Astrocyte (in vitro differentiated cells and primary cell): ENCODE measurements at places on chromosomes 6 and 20.
A peak's percentile ranks its signal among the peaks of the same experiment; 100 is the strongest.

- H3K4me1 ChIP-seq: peaks cover 24% of the 10 kb centered on the region
- no peaks in the 10 kb centered on the region for H3K27me3 ChIP-seq
- peaks cover 25% of the 10 kb centered on the region for H3K36me3 ChIP-seq
- no peak overlapping the region for H3K27ac ChIP-seq
- H3K4me3 ChIP-seq: no peak overlapping the region
These were observed 183.2 kb downstream of the HIVEP2 start for GRCh38 chr6:142761756-142762155.

DNA sequence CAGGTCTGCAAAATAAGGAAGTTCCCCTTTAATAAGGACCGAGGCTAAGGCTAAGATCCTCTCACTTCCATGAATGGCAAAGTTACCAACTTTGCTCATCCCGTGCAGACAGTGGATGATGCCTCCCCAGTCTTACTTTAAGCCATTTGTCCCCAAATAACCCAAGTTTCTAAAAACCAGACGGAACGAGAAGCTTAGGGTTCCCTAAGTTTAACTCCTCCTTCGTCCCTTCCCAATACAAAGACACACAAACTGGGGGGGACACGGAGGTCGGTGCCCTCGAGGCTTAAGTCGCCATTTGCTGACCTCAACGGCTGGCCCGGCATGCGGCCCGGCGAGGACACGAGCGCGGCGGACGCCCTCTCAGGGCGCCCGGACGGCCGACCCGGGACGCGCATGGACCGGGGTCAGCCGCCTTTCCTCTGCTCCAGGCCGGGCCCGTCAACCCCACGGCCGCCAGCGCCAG lies 527 bp downstream of the FBXO30 start:
- peak; percentile 34 for DNase-seq
- no peaks in the 10 kb centered on the region for H3K36me3 ChIP-seq
- H3K4me3 ChIP-seq: peak overlapping the region; percentile 95
- H3K27me3 ChIP-seq: no peaks in the 10 kb centered on the region
- H3K27ac ChIP-seq: peak overlapping the region; percentile 91

- H3K27ac ChIP-seq: peak overlapping the region; percentile 44
- peak; percentile 81 for DNase-seq
- H3K4me1 ChIP-seq: peaks cover 22% of the 10 kb centered on the region
These were observed 6.7 kb downstream of the RWDD2A start for GRCh38 chr6:83199863-83200225.

- H3K27ac ChIP-seq: no peak overlapping the region
- DNase-seq: no peak
- H3K27me3 ChIP-seq: peaks cover 4% of the 10 kb centered on the region
- H3K36me3 ChIP-seq: no peaks in the 10 kb centered on the region
These were observed 52.0 kb upstream of the PRELID3B start for GRCh38 chr20:59094576-59094975.

GRCh38 chr6:5566718-5567117 lies 305.4 kb downstream of the FARS2 start:
- H3K27me3 ChIP-seq: no peaks in the 10 kb centered on the region
- H3K36me3 ChIP-seq: no peaks in the 10 kb centered on the region
- no peak overlapping the region for H3K4me3 ChIP-seq
- H3K4me1 ChIP-seq: no peaks in the 10 kb centered on the region

DNA sequence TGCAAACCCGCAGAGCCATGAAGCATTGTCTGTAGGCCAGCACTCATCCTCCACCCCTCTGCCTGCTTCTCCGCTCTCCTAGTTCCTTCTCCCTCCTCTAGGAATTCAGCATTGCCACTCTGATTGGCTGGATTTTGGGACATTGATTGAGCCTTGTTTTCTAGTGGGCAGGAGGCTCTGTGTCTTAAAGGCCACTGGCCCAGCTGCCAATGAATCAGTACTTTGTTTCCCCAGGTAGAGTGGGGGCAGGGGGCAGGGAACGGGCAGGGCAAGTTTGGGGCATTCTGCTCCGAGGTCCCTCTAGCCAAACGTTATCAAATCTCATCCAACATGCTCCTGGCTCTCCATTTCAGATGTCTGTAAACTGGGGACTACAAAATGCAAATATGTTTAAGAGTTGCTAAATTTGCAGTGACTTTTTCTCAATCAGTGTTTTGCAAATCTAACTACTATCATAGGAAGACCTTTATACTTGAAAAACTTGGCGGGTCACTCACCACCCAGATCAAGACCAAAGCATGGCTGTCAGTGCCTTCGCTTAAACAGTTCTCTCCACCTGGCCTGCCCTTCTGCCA lies 10.4 kb upstream of the BPI start:
- no peaks in the 10 kb centered on the region for H3K36me3 ChIP-seq
- no peak overlapping the region for H3K27ac ChIP-seq
- no peak overlapping the region for H3K4me3 ChIP-seq
- peak; percentile 25 for DNase-seq
- H3K4me1 ChIP-seq: peaks cover 7% of the 10 kb centered on the region

DNA sequence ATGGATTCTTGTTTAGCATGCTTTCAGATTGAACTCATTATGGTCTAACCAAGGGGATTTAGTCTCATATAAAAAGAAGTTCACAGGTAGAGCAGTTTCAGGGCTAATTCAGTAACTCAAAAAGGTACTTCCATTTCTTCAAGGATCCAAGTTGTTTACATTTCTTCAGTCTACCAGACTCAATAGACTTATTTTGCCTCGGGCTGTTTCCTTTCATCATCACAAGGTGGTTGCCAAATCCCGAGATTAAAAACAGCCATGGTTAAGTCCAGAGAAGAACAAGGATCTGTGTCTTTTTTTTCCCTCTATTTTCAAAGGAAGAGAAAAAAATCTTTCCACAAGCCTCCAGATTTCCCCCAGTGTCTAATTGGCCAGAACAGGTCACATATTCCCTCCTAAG lies 69.8 kb upstream of the SNX9 start:
- H3K36me3 ChIP-seq: no peaks in the 10 kb centered on the region
- no peaks in the 10 kb centered on the region for H3K27me3 ChIP-seq
- H3K27ac ChIP-seq: no peak overlapping the region
- no peak overlapping the region for H3K4me3 ChIP-seq
- peaks cover 3% of the 10 kb centered on the region for H3K4me1 ChIP-seq

- H3K27me3 ChIP-seq: peaks cover 30% of the 10 kb centered on the region
- H3K27ac ChIP-seq: no peak overlapping the region
- H3K36me3 ChIP-seq: no peaks in the 10 kb centered on the region
These were observed 198.2 kb upstream of the KCNG1 start for GRCh38 chr20:51221103-51221502.

GRCh38 chr20:54794110-54794509 lies 318.7 kb downstream of the DOK5 start:
- no peak for DNase-seq
- no peak overlapping the region for H3K4me3 ChIP-seq
- H3K4me1 ChIP-seq: no peaks in the 10 kb centered on the region
- H3K27ac ChIP-seq: no peak overlapping the region

DNA sequence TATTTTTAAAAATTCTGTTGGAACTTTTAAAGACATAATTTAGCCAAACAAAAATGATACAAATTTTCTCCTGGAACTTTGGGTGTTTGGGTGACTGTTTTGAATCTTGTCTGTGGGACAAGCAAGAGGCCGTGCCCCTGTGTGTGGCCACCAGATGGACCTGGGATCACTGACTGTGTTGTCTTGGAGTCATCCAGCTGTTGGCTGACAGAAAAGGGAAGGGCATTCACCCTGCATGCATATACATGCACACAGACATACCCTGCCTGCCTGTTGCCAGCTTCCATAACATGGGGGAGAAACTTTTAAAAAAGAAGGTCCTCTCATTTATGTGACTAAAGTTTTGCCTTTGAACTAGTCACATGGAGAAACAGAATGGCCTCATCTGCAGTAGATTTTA lies 72.7 kb downstream of the BLOC1S5 start:
- peaks cover 13% of the 10 kb centered on the region for H3K4me1 ChIP-seq

DNA sequence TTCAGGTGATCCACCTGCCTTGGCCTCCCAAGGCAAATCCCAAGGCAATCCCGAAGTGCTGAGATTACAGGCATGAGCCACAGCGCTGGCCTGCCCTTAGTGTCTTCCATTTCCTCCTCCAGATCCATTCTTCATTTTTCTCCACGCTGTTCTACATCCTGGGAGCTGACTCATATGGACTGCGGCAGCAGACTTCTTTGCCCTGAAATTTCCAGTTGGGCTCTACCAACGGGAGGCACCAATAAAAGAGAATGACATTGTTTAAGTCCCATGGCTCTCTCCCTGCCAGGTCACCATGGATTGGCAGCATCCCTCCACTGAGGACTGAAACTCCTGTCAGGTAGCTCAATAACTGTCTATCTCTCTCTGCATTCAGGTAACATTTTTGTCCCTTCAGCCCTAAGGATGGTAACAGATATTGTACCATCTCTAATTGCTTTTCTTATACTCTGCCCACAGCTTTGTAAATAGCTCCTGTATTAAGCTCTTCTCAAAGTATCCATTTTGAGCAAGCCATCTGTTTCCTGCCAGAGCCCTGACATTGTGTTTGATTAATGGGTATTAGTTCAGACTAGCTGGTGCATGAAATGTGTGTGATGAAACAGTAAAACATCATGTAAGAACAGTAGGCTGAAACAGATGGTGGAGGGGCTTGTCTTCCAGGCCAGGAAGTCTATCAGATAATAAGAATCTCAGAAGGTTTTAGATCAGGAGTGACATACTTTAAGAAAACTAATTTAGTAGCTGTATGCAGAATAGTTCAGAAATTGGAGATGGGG lies 3.6 kb downstream of the TBCC start:
- no peaks in the 10 kb centered on the region for H3K27me3 ChIP-seq
- DNase-seq: peak; percentile 81
- H3K27ac ChIP-seq: no peak overlapping the region
- H3K4me1 ChIP-seq: peaks cover 11% of the 10 kb centered on the region
- H3K36me3 ChIP-seq: no peaks in the 10 kb centered on the region
- H3K4me3 ChIP-seq: no peak overlapping the region

DNA sequence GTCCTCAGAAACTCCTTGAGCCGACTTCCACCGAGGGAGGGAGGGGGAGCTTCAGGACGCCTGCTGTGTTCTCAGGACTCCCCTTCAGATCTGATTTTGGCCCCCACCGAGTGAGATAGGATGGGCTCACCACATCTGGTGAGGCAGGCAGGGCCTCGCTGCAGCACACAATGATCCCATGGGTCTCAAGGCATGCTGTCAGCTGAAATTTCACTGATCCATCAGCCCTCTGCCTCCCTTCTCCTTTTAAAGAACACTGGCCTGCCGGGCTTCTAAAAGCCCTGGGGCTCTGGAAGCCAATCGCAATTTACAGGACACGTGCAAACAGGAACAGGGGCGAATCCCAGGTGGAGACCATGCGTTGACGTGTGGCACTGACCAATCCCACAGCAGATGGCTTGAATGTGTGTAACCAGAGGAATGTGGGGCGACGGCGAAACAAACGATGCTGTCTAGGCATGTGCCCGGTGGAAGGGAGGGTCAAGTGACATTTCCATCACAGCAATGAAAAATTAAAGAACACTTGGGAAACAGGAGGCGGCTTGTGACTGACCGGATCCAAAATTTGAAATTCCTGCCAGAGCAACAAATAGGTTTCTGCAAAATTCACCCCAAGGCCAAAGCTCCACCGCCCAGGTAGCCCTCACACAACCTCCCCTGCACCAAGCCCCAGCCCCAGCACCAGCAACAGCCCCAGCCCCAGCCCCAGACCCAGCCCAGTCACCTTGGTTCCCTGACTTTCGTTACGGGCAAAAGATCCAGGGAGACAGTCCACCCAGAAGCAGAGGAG lies 167.1 kb upstream of the ZNF337 start:
- peaks cover 49% of the 10 kb centered on the region for H3K27me3 ChIP-seq
- peak overlapping the region; percentile 36 for H3K4me3 ChIP-seq
- H3K27ac ChIP-seq: no peak overlapping the region
- peaks cover 17% of the 10 kb centered on the region for H3K4me1 ChIP-seq
- no peaks in the 10 kb centered on the region for H3K36me3 ChIP-seq
- DNase-seq: no peak

GRCh38 chr20:47758517-47759450 lies 26.5 kb downstream of the SULF2 start:
- peaks cover 16% of the 10 kb centered on the region for H3K27me3 ChIP-seq
- H3K4me3 ChIP-seq: no peak overlapping the region
- no peak overlapping the region for H3K27ac ChIP-seq
- DNase-seq: no peak

DNA sequence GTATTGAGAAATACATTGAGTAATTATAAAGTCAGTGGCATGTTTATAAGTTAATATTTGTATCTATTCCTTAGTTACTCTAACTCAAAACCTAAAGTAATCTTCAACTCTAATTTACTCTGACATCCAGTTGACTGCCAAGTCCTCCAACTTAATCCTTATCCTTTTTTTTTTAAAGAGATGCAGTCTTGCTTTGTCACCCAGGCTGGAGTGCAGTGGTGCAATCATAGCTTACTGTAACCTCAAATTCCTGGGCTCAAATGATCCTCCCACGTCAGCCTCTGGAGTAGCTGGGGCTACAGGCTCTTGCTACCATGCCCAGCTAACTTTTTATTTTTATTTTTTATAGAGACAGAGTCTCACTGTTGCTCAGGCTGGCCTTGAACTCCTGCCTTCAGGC lies 24.4 kb downstream of the PTPN1 start:
- DNase-seq: peak; percentile 87
- H3K4me1 ChIP-seq: peaks cover 30% of the 10 kb centered on the region
- no peaks in the 10 kb centered on the region for H3K27me3 ChIP-seq
- no peaks in the 10 kb centered on the region for H3K36me3 ChIP-seq

DNA sequence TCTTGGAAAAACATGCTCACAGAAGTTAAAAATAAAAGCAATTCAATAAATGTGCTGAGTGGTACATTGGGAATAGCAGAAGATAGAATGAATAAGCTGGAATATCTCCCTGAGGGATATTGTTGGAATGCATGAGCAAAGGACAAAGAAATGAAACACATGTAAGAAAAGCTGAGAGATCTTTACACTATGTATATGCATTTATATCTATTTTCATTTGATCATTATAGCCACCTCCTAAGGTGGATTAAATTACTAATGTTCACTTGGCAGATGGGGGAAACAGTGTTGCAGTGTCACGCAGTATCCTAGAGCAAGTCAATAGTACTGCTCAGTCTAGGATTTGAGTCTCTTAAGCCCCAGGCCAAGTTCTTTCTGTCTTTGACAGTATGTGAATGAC lies 542.0 kb upstream of the MARCKS start:
- peaks cover 10% of the 10 kb centered on the region for H3K4me1 ChIP-seq
- H3K27ac ChIP-seq: no peak overlapping the region
- H3K4me3 ChIP-seq: no peak overlapping the region
- H3K27me3 ChIP-seq: no peaks in the 10 kb centered on the region
- no peak for DNase-seq
